ENCODE measurements at places on chromosomes 11 and 22. TPM values are rescaled to one million over a fixed set of nuclear protein-coding genes. Genes with fewer than 3 reads are reported as not detected.

DNA sequence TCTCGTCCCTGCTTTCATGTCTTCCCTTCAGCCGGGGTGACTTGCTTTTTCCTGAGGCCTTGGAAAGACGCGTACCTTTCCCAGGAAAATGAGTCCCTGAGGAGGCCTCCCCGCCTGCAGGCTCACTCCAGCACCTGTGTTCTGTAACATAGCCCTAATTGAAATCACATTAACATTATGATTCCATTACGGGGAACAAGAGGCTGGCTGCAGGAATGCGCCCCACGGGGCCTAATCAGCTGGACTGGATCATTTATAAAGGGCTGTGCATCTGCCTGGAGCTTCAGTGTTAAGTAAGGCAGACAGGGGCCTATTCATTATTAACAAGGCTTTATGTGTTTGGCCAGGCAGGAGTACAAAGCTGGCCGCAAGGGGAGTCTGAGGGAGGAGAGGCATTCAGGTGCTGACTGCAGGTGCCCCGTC lies 41.9 kb upstream of the TSPAN18 start:
- H3K27me3 ChIP-seq, result peaks cover 34% of the 10 kb centered on the region
- H3K27ac ChIP-seq, result no peak overlapping the region
- no peak overlapping the region for H3K4me3 ChIP-seq
- no peaks in the 10 kb centered on the region for H3K36me3 ChIP-seq
- peaks cover 17% of the 10 kb centered on the region for H3K4me1 ChIP-seq

The USP2 gene
- 0.32 TPM for total RNA-seq

GRCh38 chr11:7670641-7671040 lies 2.7 kb downstream of the CYB5R2 start:
- H3K4me3 ChIP-seq, result no peak overlapping the region
- no peaks in the 10 kb centered on the region for H3K27me3 ChIP-seq
- no peak for DNase-seq
- H3K27ac ChIP-seq, result no peak overlapping the region

DNA sequence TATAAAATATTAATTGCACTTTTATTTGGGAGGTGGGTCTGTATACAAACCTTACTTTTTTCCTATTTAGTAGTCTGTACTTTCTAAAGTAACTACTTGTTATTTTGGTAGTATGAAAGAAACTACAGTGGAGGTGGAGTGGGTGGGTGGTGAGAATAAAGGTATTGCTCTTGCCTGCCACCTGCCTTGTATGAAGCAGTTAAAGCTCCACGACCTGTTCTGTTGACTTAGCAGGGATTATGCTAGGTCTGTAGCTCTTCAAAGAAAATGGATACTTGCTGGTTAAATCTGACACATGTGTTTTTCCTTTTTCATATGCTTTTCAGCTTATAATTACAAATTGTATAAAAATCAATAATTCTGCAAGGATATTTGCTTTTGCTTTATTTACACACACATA lies 111.9 kb downstream of the EHF start:
- no peak for DNase-seq
- no peaks in the 10 kb centered on the region for H3K36me3 ChIP-seq
- H3K27ac ChIP-seq, result no peak overlapping the region
- H3K4me1 ChIP-seq, result no peaks in the 10 kb centered on the region
- no peak overlapping the region for H3K4me3 ChIP-seq
- H3K27me3 ChIP-seq, result peaks cover 18% of the 10 kb centered on the region

The TEF gene
- 7.4 TPM for total RNA-seq

DNA sequence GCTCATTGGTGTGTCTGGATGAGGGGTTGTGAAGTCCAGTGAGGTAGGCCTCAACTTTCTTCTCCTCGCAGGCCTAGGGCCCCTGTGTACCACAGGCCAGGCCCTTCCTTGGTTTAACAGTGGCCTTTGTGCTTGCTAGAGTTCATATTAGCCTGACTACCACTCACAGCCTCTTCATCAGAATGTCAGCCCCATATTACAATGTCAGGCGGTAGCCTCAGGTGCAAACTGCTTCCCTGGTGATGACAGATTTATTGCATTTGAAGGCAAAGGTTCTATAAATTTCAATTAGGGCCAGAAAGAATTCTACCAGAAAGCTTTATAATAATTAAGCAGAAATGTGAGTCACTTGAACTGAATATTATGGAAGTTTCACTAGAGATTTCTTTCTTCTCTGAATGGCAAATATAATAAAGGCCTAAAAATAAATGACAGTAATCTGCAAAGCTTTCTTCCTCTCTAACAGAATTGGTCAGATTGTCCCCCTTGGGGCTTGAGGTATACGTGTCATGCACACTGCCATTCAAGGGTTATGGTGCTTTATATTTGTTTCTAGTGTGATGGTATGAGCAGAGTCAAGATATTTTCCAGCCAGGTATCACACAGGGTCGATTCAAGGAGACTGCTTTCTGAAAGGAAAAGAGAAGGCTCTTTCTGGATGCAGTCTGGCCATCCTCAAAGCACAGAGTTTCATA lies 210.3 kb downstream of the CWF19L2 start:
- H3K36me3 ChIP-seq, result no peaks in the 10 kb centered on the region
- no peaks in the 10 kb centered on the region for H3K4me1 ChIP-seq
- H3K4me3 ChIP-seq, result no peak overlapping the region
- H3K27me3 ChIP-seq, result no peaks in the 10 kb centered on the region
- no peak overlapping the region for H3K27ac ChIP-seq

The POU2AF2 gene
- not detected for total RNA-seq

GRCh38 chr11:100575860-100576717 lies 111.0 kb upstream of the ARHGAP42 start:
- H3K4me1 ChIP-seq, result peaks cover 16% of the 10 kb centered on the region
- no peak overlapping the region for H3K27ac ChIP-seq
- H3K27me3 ChIP-seq, result peaks cover 8% of the 10 kb centered on the region
- DNase-seq, result peak; percentile 53

The CATSPER1 gene
- 3.3 TPM for total RNA-seq

The XKR3 gene
- total RNA-seq, result not detected

The FXYD2 gene
- total RNA-seq, result not detected

The KCNQ1OT1 gene
- total RNA-seq, result 0.69 TPM

The GLB1L2 gene
- not detected for total RNA-seq

The LRRN4CL gene
- 1.9 TPM for total RNA-seq

Data from HFFc6 (cell line).